ENCODE measurements at places on chromosomes 7 and 10.

GRCh38 chr10:1297566-1298301, 241.5 kb downstream of the WDR37 start:
- ATAC-seq = peak; percentile 5

DNA sequence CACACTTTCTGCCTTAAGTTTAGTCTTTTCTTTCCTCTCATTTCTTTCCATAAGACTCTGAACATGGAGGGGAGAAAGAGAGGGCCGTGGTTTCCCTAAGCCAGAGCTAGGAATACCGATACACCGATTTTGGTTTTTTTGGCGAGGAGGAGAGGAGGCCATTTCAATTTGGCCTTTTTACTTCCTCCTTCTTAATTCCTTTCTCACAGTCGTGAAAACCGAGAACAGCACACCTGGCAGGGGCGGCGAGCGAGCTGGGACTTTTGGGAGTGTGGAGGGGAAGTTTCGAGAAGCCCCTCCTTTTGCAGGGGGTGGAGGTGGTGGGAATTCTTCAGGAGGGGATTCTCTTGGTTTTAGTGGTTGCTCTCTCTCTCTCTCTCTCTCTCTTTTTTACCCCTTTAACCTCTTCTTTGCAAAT, 6.2 kb downstream of the GATA3 start:
- no peak for ATAC-seq

GRCh38 chr10:89373916-89374711, 3.7 kb upstream of the IFIT1B start:
- peak; percentile 95 for ATAC-seq

- ATAC-seq = no peak
Observed at GRCh38 chr10:93096901-93097300, 23.2 kb downstream of the CYP26A1 start.

- ATAC-seq = no peak
Observed at GRCh38 chr10:77768039-77768438, 130.4 kb upstream of the KCNMA1 start.

All from motor neuron (in vitro differentiated cells).